ENCODE measurements at places on chromosomes 3 and 15. TPM values are rescaled to one million over a fixed set of nuclear protein-coding genes. Genes with fewer than 3 reads are reported as not detected.
A peak's percentile ranks its signal among the peaks of the same experiment; 100 is the strongest.

Gene NRROS
- total RNA-seq: 0.72 TPM

Gene ATP2B2
- total RNA-seq: not detected

DNA sequence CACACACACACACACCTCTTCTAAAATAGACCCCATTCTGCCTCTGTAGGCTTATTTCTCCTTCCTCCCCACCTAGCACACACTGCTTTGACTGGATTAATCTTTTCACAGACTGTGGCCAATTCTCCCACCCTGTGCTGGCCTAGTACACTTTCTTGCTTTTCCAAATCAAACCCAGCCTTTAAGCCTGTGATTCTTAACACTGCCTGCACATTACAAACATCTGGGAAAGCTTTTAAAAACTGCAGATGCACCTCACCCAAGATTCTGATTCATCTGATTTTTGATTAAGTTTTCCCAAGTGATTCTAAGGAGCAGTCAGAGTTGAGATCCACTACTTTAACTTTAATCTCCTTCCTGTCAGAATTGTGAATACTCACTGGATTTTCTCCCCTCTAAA is 12.8 kb downstream of the CSNK1G1 start:
- no peak for DNase-seq

DNA sequence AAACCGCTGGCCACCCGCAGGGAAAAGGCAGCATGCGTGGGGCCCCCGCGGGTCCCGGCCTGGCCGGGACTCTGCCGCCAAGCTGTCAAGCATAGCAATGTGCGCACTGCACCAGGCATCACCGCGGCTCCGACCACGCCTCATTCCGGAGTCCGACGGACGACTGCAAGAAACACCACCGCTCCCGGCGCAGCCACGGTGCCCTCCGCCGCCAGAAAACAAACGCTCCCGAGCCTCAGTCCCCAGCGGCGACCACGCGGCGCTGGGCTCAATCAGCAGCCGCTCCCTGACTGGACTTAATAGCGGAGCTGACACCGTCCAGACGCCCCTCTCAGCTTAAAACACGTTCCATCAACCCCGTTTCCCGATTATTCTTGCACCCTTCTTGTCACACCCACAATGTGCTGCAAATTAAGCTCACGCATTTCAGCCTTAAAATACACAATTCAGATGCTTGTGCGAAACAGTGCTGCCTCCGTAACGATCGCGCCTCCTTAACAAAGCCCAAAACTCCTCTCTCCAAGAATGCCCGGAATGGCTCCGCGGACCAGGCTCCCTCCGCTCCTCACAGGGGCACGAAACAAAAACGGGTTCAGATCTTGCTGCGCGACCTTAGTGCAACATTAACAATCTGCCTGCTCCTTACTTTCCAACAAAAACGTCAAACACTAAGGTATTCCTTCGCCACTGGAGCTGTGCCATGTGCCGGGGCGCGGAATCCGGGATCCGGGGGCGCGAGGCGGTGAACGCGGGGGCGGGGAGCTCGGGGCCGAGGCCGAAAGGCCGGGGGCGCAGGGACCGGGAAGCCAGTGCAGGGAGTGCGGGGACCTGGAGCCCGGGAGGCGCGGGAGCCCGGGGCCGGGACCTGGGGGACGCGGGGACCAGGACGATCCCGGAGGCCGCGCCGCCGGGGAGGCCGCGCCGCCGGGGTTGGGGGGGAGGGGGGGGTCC is 655 bp downstream of the CYFIP1 start:
- peak; percentile 94 for DNase-seq

DNA sequence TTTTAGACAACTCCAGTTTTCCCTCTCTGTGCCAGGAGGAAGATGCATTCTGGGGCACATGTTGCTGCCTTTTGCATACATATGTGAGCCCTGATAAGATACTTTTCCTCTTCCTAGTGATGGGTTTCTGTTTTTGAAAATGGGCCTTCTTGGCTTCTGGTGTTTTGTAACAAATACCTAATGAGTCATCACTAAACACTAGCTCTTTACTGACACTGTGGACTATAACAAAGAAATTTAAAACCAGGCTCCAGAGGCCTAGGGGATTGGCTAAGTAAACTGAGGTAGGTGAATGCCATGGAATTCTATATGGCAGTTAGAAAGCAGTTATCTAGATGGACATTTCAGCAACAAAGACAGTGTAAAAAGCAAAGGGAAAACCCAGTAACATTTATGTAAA is 93.4 kb upstream of the NR2E3 start:
- DNase-seq: no peak

Gene EFCC1
- total RNA-seq: not detected

Gene KNG1
- total RNA-seq: not detected

Gene SCN11A
- under 0.01 TPM for total RNA-seq

Gene FANCD2OS
- not detected for total RNA-seq

- no peak for DNase-seq
These were observed 11.8 kb downstream of the FBXL22 start for GRCh38 chr15:63608989-63609388.

Gene WDR93
- 0.36 TPM for total RNA-seq

Gene DRD3
- not detected for total RNA-seq

DNA sequence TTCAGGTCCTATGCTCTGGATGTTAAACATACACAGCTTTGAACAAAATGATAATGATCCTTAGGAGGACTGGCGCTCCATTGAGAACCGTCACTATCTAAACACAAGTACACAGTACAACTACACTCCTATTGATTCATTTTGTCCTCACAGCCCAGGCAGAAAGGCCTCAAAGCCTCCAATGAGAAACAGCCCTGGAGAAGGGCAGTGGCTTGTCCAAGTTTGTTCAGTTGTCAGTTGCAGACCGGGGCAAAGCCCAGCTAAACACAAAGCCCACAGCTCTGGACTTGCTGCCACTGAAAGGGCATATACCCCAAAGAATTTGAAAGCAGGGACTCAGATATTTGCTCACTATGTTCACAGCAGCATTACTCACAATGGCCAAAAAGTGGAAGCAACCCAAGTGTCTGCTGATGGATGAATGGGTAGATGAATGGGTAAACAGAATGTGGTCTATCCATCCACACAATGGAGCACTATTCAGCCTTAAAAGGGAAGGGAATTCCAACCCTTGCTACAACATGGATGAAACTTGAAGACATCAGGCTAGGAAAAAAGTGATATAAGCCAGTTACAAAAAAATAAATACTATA is 34.7 kb downstream of the NUP210 start:
- peak; percentile 53 for DNase-seq

DNA sequence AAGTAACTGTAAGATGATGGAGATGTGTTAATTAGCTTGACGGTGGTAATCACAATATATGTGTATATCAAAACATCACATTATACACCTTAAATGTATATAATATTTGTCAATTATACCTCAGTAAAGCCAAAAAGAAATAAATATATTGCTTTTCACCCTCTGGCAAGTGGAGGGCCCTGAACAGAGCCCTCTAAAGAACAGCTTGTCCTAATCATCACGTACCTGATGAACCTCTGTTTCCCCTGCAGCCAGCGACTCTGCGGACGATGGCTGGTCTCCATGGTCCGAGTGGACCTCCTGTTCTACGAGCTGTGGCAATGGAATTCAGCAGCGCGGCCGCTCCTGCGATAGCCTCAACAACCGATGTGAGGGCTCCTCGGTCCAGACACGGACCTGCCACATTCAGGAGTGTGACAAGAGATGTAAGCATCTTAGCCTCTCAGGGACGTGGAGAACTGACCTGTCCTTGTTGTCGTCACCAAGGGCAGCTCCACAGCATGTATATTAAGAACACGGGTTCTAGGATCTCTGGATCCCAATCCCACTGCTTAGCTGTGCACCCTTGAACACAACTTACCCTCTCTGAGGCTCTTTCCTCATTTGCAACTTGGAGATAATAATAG is 6.3 kb downstream of the THBS1 start:
- peak; percentile 44 for DNase-seq
